ENCODE measurements at places on chromosomes 4 and X. TPM values are rescaled to one million over a fixed set of nuclear protein-coding genes. Genes with fewer than 3 reads are reported as not detected.

GRCh38 chr4:113539408-113539807 lies 222.1 kb downstream of the CAMK2D start:
- no peak for DNase-seq

DNA sequence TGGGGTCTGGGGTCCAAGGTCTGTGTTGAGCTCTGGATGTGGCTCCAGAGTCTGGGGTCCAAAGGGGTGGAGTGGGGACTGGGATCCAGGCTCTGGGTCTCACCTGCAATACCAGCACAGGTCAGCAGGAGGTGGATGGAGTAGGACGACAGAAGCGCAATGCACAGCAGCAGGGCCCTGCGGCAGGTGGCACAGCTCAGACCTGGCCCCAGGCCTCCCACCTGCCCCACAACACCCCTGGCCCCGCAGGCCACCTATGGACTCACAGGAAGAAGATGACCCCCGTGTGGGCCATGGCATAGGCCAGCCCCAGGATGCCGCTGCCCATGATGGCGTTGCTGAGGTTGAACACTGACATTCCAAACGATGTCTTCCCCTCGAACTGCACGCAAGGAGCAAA lies 3.4 kb downstream of the SLC38A5 start:
- no peak for DNase-seq

The AFM gene
- not detected for total RNA-seq

The ASB9 gene
- total RNA-seq: 2.2 TPM

GRCh38 chrX:139360356-139360755 lies 170.2 kb upstream of the F9 start:
- DNase-seq: no peak

GRCh38 chrX:72180539-72180938 lies 1.0 kb upstream of the PIN4 start:
- no peak for DNase-seq
